ENCODE measurements at places on chromosomes 4 and X. TPM values are rescaled to one million over a fixed set of nuclear protein-coding genes. Genes with fewer than 3 reads are reported as not detected.

The LYAR gene
- total RNA-seq = 59.7 TPM

The OPHN1 gene
- total RNA-seq = 0.84 TPM

GRCh38 chrX:80812176-80812575 is 2.5 kb upstream of the BRWD3 start:
- DNase-seq = no peak

The CD38 gene
- total RNA-seq = 179 TPM

GRCh38 chr4:1309261-1310010 is 19.7 kb downstream of the MAEA start:
- peak; percentile 83 for DNase-seq
